ENCODE measurements at places on chromosomes 6 and 20.
A peak's percentile ranks its signal among the peaks of the same experiment; 100 is the strongest.

GRCh38 chr6:28137505-28137981 is 4.1 kb upstream of the ZKSCAN8 start:
- no peak for DNase-seq

DNA sequence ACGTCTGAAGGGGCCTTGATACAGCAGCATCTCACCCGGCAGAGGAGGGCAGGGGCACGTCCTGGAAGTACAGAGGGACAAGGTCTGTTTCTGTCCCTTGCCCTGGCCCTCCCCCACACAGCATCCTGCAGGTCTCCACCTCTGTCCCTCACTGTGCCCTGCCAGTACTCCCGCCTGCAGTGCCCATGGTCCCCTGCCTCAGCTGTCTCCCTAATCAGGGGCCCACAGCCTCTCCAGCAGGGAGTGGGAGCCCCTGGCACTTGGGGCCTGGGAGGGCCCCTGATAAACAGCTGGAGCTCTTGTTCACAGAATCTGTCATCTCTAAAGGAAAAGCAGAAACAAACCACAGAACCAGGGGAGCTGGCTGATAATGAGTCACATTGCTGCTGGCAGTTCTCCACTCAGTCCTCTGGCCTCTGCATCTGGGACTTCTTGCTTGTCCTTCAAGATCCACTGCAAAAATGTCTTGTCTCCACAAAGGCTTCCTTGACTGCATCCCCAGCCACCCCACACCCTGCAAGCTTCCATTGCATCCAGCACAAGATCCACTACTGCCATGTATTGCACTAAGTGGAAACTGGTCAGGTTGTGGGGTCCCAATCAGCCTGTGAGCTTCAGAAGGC is 33.2 kb upstream of the TAF8 start:
- no peak for DNase-seq

- DNase-seq: no peak
These were observed 122.1 kb downstream of the LRRC1 start for GRCh38 chr6:53916804-53917463.

DNA sequence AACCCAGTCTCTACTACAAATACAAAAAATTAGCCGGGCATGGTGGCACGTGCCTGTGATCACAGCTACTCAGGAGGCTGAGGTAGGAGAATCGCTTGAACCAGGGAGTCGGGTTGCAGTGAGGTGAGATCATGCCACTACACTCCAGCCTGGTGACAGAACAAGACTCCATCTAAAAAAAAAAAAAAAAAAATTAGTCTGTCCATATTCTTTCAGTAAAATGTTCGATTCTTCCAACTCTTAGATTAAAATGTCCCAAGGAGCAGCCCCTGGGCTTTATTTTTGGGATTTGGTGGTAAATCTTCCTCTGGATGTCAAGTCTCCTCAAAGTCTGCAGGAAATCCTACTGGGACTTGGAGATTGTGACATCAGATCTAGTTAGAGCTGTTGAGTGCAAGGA is 101.0 kb upstream of the EEF1E1 start:
- no peak for DNase-seq

DNA sequence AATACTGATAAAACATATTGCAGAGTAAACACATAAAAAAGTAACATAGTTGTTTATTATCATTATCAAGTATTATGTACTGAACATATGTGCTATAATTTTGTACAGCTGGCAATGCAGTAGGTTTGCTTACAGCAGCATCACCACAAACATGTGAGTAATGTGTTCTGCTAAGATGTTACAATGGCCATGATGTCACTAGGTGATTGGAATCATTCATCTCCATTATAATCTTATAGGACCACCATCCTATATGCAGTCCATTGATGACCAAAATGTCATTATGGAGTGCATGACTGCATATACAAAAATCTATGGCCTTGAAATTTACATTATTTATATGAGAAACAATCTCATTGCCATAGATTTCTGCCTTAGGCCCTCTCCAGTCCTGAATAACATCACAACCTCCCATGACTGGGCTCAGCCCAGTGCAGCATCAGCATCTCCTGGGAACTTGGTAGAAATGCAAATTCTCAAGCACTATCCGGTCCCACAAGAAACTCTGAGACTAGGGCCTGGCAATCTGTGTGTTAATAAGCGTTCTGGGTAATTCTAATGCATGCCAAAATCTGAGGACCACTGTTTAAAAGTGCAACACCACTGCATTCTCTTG is 352.0 kb upstream of the MARCKS start:
- no peak for DNase-seq

GRCh38 chr6:51137777-51138176 is 319.1 kb downstream of the TFAP2B start:
- no peak for DNase-seq

GRCh38 chr6:161010418-161010817 is 18.8 kb downstream of the MAP3K4 start:
- no peak for DNase-seq

GRCh38 chr6:141107591-141108160 is 1025.0 kb upstream of the GJE1 start:
- DNase-seq: no peak

GRCh38 chr6:42522942-42523814 is 40.7 kb upstream of the UBR2 start:
- DNase-seq: no peak

DNA sequence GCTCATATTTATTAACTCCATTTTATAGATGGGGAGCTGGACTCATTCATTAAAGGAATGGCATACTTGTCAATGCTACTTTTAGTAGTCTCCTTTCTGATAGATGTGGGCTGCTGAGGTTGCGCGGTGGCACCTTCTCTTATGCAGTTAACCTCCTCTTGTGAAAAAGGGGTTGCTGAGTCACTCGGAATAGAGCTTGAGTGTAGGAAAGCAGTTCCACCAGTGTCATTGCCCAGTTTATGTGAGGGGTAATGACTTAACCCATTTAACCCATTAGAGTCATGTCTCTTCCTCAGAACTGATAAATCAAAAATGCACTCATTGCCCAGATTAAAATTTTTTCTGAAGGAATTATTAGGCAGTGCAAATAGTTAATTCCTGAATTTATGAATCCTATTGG is 6.3 kb downstream of the MAPK14 start:
- DNase-seq: no peak

DNA sequence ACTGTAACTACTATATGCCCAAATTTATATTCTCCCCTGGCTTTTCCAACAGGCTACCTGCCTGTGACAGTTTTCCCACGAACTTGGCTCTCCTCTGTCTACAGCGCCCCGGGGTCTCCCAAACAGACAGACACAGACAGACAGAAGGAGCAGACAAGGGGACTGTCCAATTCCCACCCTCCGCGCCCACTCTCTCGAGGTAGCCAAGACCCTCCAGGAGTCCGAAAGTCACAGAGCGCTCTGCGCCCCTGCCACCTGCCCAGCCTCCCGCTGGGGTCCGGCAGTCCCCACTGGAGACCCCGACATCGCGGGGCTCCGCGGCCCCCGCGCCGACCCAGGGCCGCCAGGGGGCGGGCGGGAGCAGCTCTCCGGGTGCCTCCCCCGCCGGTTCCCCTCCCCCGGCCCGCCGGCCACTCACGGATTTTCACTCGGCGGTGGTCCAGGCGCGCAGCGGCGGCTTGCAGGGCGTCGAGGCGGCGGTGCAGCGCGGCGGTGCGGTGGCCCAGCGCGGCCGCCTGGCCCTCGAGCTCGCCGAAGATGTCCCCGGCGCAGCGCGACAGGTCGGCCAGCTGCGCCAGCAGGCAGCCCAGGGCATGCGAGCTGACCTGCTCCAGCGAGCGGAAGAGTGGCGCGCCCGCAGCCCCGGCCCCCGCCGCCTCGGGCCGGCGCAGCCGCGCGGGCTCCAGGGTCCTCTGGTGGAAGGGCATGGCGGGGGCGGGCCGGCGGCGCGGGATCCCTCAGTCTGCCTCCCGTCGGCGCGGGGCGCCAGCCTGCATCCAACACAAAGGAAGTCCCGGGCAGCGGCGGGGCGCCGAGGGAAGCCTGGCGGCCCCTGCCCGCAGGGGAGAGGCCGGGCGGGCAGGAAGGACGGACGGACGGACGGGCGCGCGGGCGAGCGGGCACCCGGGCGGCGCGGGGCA is 81.3 kb upstream of the CCDC28A start:
- peak; percentile 13 for DNase-seq

- no peak for DNase-seq
These were observed 32.3 kb downstream of the NCR2 start for GRCh38 chr6:41367700-41368099.

DNA sequence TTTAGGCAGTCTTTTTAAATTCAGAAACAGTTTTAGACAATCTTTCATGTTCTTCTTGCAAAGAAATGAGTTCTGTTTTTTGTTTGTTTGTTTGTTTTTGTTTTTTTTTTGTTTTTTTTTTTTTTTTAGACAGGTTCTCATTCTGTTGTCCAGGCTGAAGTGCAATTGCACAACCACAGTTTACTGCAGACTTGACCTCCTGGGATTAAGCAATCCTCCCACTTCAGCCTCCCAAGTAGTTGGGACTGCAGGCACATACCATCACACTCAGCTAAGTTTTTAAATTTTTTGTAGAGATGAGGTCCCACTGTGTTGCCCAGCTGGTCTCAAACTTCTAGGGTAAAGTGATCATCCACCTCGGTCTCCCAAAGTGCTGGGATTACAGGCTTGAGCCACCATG is 96.2 kb downstream of the OTOR start:
- DNase-seq: no peak

DNA sequence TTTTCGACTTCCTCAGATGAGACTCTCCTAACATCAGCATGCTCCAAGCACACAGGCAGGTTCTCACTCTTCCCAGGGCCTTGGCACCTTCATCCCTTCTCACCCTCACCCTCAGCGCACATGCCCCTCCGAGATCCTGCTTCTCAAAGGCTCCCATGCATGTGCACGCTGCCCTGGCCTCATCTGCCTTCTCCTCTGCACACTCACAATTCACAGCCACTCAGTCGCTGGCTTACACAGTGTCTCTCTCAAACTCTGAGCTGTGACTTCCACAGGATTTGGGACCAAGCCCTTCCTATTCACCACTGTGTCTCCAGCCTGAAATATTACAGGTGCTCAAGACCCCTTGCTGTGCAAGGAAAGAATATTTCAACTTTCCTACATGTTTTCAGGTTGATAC is 30.3 kb downstream of the WDR27 start:
- DNase-seq: no peak

DNA sequence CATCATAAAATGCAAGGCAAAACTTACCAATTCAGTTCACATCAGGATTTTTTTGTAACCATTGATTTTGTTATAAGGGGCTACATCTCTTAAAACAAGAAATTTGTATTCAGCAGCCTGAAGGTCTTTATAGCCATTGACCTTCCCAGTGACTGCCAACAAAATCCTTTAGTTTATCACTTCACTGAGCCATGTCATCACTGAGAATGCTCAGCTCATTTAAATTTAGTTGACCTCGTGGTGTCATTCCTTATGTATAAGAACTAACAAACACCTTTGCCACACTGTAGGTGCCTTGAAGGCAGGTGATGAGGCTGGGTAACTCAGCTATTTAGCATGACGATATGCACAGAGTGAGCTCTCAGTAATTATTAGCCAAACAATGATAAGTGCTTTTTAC is 77.7 kb downstream of the GRM1 start:
- no peak for DNase-seq

DNA sequence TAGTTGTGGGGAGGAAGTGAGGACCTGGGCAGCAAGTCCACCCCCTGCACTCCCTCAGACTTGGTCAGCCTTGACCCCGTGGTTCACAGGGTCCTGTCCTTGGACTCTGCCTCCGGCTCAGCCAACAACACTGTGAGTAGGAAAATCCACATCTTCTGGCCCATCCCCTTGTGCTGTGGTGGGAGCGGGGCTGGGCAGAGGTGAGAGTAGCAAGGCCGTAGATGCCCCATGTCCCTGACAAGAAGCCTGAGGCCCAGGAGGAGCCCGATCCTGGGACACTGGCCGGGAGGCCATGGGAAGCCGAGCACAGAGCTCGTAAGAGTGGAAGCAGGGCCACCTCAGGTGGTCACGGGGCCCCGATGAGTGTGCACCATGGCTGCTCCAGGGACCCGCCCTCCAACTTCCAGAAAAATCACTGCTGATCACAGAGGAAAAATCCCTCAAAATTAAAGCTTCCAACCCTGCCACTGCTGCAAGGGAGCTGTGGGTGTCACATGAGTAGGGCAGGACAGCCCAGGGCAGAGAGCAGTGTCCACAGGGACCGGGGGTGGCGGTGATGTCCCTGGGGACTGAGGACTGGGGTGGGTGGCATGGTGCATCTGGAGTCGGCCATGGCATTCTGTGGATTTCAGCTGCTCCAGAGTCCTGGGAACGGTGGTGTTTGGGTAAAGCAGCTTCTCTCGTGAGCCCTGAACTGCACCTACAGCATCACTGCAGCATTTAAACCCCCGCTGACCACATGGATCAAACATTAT is 189.4 kb downstream of the DLL1 start:
- DNase-seq: no peak

GRCh38 chr20:20019123-20019522 is 2.0 kb downstream of the NAA20 start:
- DNase-seq: no peak

- DNase-seq: no peak
These were observed 400.0 kb downstream of the CD83 start for GRCh38 chr6:14517516-14518105.

DNA sequence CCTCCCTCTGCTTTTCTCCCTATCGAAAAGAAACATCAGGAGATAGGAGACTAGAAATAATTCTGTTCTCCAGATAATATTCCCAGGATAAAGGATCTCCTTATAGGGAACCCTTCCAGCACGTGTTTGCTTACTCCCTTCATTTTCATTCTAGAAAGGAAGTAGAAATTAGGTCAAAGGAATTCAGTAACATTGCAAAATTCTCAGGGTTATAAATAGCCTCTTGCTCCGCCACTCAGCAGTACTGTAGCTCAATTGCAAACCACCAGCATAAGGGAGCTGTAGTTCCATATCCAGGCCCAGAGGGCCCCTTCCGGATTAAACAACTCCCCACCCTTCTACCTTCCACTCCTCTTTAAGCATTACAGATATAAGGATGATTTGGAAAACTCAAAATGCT is 6.2 kb downstream of the ELMO2 start:
- DNase-seq: no peak

DNA sequence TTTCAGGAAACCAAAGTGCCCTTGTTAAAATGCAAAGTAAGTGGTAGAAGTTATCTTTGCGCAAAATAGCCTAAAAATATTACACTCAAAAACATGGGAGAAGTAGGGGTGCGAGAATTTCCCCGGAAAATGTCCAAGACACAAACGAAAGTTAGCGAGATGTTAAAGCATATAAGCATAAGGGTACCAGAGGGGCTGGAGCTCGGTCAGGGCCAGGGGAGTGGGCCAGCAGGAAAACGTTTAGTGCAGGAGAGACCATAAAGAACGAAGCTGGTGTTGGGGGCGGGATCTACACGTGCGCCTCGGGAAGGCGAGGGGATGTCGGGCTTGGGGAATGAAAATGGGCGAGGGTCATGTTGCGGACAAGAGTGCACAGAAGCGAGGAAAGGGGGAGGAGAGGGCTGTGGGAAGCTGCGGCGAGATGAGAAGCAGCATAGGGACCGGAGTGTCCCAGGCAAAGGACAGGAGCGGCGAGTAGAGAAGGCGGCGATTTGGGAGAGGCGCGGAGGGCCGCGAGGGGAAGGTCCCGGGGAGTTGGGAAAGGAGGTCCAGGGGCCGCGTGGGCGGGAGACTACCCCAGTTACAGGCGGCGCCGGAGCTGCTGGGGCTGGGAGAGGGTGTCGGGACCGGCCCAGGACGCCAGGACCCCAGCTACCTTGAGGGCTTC is 600 bp downstream of the XPO5 start:
- no peak for DNase-seq

- no peak for DNase-seq
These were observed 2.9 kb upstream of the BPIFB1 start for GRCh38 chr20:33280000-33280680.

GRCh38 chr6:43009124-43009523 is 4.6 kb downstream of the MEA1 start:
- no peak for DNase-seq

GRCh38 chr20:12699374-12700228 is 309.2 kb upstream of the SPTLC3 start:
- no peak for DNase-seq

All from stimulated activated CD4-positive, alpha-beta T cell treated with anti-CD3 and anti-CD28 coated beads, Interleukin-15, amount 100 ng/mL, for 1 hour (primary cell).